Urinary bladder (tissue), 4 donors: ENCODE measurements at places on chromosomes 1 and 21. TPM values are rescaled to one million over a fixed set of nuclear protein-coding genes. Genes with fewer than 3 reads are reported as not detected.
A peak's percentile ranks its signal among the peaks of the same experiment; 100 is the strongest.

The REN gene
- total RNA-seq, result 0.26 TPM

DNA sequence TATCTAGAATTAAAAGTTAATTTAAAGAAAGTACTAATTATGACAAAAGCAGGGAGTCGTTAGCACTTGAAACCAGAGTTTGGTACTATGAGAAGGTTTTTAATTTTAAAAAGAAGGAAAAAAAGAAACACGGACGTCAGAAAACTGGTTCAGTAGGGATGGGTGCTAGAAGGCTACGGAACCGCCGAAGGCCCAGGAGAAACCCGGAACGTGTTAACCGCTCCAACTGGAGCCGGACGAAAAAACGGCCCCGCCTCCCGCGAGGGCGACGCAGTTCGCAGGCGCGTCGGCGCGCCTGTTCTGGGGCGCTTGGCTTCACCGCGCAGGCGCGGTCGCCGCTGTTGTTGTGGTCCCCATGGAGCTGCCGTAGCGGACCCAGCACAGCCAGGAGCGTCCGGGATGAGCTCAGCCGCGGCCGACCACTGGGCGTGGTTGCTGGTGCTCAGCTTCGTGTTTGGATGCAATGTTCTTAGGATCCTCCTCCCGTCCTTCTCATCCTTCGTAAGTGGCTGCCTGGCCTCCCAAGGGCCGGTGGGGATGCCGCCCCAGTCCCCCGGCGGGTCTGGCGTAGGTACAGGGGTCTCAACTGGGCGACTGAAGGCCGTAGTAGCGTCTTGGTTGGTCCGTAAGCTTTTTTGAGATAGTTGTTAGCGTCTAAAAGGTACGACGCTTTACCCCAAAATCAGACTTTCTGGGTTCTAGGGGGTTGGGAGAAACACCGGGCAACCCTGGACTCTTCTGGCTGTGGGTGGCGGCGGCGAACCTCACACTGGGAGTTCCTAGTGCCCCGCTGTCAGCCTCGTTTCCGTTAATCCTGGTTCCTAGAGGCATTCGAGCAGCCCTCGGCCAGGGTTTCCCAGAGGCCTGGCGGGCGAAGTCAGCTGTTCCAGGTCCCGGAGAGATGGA is 31.4 kb upstream of the HMGN1 start:
- peak; percentile 64 for DNase-seq

GRCh38 chr1:220879509-220880361 is 492 bp downstream of the HLX start:
- DNase-seq, result no peak

The SERTAD4 gene
- 6.9 TPM for total RNA-seq

The TFF3 gene
- 6.8 TPM for total RNA-seq

- DNase-seq, result no peak
Observed at GRCh38 chr1:99705385-99705784, 59.5 kb downstream of the PALMD start.

DNA sequence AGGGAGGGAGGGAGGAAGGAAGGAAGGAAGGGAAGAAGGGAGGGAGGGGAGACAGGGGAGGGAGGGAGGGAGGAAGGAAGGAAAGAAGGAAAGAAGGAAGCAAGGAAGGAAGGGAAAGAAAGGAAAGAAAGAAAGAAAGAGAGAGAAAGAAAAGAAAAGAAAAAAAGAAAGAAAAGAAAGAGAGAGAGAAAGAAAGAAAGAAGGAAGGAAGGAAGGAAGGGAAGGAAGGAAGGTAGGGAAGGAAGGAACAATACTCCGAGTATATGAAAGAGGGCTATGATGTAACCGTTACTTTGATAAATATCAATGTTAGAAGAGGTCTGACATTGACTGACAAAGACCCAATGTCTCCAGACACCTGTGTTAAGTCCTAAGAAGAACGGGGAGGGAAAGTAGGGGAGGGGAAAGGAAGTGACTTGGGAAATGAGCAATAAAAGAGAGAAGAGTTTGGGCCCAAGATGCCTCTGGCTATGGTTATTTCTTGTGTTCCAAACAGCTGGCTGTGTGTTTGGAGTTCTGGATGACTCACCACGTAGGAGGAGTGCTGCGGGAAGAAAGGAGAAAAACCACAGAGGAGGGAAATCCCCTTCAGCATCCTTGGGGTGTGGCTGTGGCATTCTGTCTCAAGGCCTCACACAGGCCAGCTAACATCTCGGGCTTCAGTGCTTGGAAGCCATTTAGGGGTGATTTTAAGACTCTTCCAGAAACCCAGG is 37.0 kb upstream of the RXRG start:
- no peak for DNase-seq

The NT5C1A gene
- total RNA-seq, result 2.1 TPM

DNA sequence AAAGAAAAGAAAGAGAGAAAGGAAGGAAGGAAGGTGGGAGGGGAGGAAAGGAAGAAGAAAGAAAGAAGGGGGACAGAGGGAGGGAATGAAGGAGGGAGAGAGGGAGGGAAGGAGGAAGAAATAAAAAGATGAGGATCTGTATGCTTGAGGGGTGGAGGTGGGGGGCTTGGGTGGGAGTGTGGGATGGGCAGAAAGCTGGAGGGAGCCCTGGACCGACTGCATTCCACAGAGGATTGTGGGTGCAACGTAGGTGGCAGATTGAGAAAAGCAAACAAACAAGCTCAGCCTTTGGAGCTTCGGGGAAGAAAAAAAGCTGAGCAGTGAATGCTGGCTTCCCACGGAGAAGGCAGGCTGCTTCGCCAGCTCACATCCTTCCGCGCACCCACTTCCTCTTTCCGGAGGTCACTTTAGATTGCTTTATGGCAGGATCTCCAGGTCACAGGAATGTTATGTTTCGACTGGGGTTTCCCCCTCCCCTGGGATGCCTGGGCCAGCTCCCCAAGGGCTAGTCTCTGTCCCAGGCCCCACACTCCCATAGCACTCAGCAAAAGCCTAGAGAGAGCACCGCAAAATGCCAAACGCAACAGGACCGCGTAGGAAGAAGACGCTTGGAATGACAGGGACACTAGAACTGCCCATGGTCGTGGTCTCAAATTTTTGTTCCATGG is 20.7 kb upstream of the LGALS8 start:
- peak; percentile 52 for DNase-seq

DNA sequence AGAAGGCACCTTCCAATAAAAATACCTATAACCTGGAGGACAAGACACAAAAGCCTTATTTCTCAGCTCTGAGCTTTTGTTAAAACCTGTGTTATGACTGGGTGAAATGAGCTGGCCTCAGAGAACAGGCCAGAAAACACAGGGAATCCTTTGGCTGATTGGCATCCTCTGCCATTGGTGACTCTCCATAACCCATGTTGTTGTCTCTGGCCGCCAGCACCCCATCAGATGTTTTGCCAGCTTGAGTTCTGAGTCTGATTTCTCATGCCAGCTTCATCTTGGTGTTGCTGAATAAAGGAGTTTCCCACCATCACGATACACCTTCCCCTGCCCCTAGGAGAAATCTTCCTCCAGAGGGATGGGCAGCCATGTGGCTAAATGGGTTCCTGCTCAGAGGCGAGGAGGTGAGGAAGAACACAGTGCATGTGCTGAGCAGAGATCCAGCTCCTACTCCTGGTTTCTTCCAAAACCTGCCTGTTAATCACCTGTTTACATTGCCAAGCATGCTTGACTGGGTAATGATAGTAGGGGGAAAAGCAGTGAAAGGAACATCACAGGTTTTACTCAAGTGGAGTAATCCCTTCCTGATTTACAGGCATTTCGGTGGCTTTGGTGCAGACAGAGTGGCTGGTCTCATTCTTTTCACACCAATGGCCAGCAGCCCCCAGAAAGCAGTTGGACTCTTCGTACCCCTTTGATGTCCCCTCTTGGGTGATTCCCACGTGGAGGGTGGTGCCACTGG is 109.8 kb downstream of the ROR1 start:
- DNase-seq, result no peak

DNA sequence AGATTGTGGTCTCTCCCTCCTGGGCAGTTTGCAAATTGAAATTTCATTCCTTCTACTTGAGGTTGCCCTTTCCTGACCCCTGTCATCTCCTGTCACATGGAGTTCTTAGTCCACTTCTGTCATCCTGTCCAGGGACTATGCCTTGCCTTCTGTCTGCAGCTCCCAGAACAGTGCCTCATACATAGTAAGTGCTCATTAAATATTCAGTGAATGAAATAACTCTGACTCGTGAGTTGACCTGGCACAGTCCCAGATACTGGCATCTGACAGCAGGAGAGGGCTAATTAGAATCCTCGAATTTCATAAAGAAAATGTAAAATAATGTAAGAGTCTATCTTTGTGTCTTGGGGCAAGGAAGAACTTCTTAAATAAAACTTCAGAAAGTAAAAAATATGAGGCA is 50.8 kb downstream of the CNIH3 start:
- no peak for DNase-seq

GRCh38 chr1:239233626-239234025 is 152.7 kb upstream of the CHRM3 start:
- no peak for DNase-seq

DNA sequence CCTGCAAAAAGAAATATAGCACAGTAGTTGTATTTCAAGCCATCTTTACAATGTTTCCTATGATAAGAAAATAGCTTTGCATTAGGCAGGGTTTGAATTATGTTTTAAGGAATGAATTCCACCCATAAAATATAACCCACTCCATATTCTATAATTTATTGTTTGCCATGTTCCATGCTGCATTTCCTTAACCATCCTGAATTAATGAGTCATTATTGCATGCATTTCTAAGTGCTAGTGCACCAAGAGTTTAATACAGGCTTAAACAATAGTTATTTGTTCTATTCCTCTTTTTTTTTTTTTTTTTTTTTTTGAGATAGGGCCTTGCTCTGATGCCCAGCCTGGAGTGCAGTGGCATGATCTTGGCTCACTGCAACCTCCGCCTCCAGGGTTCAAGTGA is 45.2 kb downstream of the MIGA1 start:
- DNase-seq, result no peak

- DNase-seq, result no peak
Observed at GRCh38 chr1:18927654-18928272, 25.4 kb upstream of the ALDH4A1 start.

The PRR9 gene
- not detected for total RNA-seq

DNA sequence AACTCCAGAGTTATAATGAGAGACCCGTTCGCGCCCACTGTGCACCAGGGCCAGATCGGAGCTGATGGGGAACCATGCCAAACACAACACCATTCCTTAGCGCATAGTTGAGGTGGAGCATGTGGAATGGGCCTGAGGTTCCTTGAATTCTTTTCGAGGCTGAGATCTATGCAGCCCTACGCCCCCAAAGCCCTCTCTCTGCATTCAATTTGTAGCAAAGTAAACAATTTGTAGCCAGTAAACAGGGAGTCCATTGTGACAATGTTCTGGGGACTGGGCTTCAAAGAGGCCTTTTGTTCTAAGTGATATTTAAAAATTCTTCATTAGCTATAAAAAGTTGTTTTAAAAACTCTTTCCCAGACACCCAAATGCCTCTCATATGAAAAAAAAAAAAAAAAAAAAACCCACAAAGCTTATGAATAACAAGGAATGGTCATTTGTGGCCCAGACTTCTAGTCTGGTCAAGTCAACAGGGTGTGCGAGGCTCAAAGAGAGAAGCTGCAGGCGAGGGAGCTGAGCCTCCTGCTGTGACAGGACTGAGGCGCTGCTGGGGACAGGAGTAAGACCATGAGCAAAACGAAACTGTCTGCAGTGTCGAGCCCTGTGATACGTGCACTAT is 30.6 kb upstream of the KCNE2 start:
- no peak for DNase-seq

DNA sequence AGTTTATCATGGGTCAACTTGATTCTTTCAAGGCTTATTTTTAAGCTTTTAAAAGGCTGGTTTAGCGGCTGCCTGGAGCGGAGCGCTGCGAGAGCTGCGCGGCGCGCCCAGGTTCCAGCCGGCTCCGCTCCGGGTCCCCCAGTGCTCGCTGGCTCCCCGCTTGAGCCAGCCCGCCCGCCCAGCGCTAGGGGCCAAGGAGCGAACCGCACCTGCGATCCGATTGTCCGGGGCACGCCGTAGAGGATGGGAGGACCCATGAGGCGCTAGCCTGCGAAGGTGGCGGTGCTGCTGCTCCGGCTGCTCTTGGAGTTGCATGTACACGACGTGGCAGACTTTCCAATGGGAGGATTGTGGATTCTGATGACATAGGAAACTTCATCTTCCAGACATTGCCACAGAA is 9.9 kb upstream of the CFHR4 start:
- no peak for DNase-seq

DNA sequence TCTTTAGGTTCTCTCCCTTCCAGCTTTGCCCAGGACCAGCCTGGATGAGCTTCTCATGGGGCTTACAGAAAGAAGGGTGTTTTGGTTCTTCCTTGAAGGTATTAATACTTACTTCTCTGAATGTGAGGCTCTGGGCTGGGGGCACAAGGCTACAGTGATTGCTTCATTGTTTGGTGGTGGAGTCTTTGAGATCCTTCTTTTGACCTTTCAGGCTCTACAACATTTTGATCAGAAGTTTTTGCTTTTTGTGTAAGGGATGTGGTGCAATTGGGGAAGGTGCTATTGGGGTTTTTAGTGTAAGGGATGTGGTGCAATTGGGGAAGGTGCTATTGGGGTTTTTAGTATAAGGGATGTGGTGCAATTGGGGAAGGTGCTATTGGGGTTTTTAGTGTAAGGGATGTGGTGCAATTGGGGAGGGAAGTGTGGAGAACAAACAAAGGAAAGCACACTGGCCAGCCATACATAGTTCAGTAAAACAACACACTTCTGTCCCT is 103.6 kb upstream of the IVNS1ABP start:
- DNase-seq, result no peak

GRCh38 chr1:179036844-179037465 is 11.3 kb downstream of the FAM20B start:
- DNase-seq, result no peak

The CCDC17 gene
- 0.85 TPM for total RNA-seq

The LHX8 gene
- total RNA-seq, result 1.6 TPM

The PGLYRP4 gene
- total RNA-seq, result not detected

The AMY1A gene
- total RNA-seq, result not detected

The ARHGEF11 gene
- 28.7 TPM for total RNA-seq

- DNase-seq, result no peak
Observed at GRCh38 chr21:41677671-41678015, 89.2 kb downstream of the RIPK4 start.

The TENT5C gene
- total RNA-seq, result 15.4 TPM

DNA sequence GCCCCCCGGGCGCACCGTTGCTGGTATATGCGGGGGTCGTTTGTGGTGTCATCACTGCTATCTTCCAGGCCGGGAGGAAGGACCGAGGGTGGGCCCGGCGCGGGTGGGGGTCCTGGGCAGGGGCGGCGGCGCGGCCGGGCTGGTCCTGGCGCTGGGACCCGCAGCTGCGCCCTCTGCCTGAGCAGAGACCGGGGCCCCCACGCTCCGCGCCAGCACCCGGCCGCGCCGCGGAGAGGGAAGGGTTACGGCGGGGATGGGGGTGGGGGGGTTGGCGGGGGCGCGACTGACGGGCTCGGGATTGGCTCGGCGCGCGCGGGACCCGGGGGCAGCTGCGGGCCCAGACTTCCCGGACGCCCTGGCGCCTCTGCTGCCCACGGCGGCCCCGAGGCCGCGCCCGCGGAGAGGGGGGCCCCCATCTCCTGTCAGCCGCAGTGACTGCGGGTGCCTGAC is 13.8 kb upstream of the SAMD11 start:
- no peak for DNase-seq

GRCh38 chr1:17095141-17095540 is 24.1 kb downstream of the PADI2 start:
- DNase-seq, result no peak

- DNase-seq, result no peak
Observed at GRCh38 chr1:94942171-94943128, 15.5 kb upstream of the CNN3 start.

The ESPN gene
- 0.58 TPM for total RNA-seq
